ENCODE measurements at places on chromosomes 1 and 21.

DNA sequence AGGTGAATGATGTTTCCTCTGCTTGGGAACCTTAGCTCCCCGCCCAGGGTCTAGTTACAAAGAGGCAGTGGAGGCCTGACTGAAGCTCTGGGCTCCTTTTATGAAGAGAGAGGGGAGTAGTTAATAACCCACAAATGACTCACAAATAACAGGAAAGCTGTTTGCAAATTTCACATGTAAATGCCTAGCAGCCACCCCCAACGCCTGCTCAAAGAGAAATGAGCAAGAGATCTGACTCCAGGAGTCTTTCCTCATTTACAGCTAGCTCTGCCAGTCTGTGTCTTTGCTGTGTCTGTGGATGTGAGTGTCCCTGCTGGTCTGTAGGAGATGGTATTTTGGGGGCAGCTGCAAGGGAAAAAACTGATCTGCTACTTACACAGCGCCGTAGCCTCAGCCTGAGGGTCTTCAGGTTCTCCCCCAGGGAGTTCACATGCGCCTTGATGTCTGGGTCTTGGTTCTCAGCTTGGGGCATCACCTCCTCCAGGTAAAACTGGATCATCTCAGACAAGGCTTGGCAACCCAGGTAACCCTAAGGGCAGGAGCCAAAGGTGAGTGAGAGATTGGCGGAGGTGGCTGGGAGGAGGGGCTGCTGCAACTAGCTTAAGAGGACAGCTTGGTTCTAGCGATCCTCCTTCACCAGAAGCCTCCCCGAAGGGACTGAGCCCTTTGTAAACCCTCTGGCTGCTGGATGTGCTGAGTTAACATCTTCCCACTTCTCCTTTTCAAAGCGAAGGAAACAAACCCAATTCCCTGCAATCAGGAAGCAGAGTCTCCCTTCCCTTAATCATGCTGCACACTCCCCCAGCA is at the start of gene IL19:
Gene IL19, plus strand, starts transcription at position 243 of the 807 bp plus-strand sequence. CDS start 65,890 bp downstream, outside the sequence.
- DNase-seq, result peak; percentile 77

DNA sequence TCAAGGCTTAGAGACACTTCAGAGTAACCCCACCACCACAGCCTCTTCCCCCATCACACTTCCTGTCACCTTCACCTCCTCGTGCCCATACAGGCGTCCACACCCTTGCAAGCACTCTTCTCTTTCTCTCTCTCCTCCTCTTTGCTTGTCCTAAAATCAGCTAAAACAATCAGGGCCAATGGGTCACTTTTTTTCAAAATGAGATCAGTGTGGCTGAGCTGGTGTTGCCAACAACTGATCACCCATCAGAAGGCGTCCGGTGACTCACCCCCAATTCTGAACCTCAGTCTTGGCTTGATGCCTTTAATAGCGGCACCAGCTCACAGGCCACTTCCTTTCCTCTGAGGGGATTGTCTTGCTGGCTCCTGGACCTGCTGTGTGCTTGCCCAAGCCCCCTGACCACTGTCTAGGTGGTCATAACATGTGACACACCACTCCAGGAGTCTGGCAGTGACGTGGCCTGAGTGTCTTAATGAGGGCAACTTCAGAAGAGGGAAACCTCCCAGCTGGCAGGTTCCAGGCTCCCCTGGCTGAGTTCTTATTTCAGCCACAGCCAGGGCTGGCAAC is 1.6 kb downstream of the DRAXIN start:
- DNase-seq, result peak; percentile 70

DNA sequence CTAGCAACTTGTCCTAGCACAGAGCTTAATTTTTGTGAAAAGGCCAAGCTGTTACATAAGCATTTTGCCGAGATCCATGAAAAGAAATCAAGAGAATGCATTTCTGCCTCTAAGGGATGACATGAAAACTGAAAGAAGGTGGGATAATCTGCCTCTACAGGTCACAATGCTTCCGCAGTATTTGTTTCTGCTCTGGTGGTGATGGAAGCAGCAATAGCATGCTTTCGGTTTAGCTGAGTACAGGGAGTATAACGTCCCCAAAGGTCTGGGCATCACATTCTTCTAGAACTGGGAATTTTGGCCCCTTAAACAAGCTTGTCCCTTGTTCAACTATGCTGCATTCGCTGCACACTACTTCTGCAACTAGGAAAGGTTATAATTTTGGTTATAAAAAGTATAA is 14.4 kb upstream of the MAGI3 start:
- DNase-seq, result peak; percentile 18

GRCh38 chr1:86227026-86227425 is 70.5 kb upstream of the COL24A1 start:
- DNase-seq, result peak; percentile 24

- DNase-seq, result no peak
These were observed 45.4 kb downstream of the AGPAT3 start for GRCh38 chr21:43910460-43910859.

GRCh38 chr1:229943988-229944743 is 122.9 kb upstream of the GALNT2 start:
- DNase-seq, result no peak

DNA sequence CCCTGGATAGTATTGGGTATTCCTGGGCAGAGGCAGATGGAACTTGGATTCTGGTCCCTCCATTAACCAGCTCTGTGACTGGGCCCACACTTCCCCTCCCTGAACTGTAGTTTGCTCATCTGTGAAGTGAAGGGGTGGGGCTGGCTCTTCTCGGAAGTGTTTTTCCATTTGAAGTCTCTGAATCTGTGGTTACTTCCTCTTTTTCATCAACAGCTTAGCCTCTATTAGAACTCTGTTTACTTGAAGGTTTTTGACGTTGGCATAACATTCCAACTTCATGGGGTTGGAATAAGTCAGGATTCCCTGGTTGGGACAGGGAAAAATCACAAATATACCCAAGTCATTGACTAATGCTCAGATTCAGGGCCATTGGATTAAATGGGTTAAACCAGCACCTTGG is 3.6 kb downstream of the KIAA0040 start:
- DNase-seq, result no peak

- no peak for DNase-seq
These were observed 16.4 kb downstream of the TP73 start for GRCh38 chr1:3668585-3669300.

GRCh38 chr1:109306832-109307273 is at the start of gene MYBPHL:
Gene MYBPHL, minus strand, starts transcription at chr1:109307011. Its CDS starts 20 bp downstream, at chr1:109306991.
- no peak for DNase-seq

GRCh38 chr1:68720476-68720875 is 223.6 kb upstream of the DEPDC1 start:
- DNase-seq, result no peak

GRCh38 chr1:19014765-19015164 is 58.3 kb upstream of the IFFO2 start:
- DNase-seq, result no peak

DNA sequence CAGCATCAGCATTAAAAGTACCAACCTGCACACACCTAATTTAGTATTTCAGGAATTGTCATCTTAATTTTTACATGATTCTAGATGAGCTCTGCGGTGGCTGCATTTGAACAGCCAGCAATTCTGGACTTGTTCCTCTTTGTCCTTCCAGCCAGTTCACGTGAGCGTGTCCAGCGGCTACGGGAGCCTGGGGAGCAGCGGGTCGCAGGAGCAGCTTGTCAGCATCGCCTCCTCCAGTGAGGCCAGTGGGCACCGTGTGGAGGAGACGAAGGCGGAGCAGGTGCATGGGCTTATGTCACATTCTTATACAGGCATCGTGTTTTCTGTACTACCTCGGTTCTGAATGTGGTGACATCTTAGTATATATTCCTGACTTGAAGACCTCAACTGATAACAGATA is 25.7 kb downstream of the PER3 start:
- DNase-seq, result no peak

GRCh38 chr1:170593173-170594011 is 61.4 kb downstream of the GORAB start:
- no peak for DNase-seq

DNA sequence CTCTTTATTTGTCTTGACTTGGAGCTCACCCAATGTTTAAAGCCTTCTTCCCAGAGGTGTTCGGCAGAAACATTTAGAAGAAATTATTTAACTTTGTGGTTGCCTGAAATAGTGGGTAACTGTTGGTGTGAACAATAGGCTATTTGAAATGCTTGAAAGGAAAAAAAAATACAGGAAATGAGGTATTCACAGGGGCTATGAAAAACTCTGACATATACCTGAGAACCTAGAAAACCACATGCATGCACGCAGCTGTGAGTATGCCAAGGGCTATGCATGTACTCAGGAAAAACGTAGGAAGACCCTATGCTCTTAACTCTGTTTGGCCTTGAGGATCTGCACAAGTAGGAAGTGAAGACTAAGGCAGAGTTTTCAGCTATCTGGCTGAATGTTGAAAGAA is 16.4 kb upstream of the RNF186 start:
- DNase-seq, result no peak

DNA sequence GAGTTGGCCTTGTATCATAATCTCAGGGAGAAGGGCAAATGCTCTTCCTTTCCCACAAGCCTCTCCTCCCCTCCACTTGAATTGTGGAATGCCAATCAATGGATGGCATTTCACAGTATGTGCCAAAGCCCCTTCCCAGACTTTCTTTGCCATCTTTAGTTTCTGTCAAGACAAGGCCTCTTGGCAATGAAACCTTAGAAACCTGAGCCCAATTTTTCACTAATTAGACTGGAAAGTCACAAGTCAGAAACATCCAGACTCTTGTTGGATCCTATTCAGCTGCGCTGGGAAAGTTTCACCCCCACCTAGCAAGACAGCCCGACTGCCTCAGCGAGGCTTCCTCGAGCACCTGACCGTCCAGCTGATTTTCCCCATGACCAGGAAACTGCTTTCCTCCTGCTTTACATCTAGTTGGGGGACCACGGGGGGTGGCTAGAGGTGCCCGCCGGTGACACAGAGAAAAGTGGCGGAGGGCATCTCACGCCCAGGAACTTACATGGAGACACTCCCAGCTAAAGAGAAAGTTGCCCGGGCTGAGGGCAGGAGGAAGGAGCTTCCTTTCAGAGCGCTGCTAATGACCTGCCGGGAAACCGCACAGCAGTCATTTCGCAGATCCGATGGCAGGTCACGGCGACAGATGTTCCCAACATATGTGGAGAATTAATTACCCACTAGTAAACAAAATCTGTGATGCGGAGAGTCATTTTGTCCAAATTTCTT is 302.6 kb upstream of the RRP15 start:
- no peak for DNase-seq

- DNase-seq, result peak; percentile 73
These were observed 3.7 kb downstream of the PEAR1 start for GRCh38 chr1:156897078-156897825.

DNA sequence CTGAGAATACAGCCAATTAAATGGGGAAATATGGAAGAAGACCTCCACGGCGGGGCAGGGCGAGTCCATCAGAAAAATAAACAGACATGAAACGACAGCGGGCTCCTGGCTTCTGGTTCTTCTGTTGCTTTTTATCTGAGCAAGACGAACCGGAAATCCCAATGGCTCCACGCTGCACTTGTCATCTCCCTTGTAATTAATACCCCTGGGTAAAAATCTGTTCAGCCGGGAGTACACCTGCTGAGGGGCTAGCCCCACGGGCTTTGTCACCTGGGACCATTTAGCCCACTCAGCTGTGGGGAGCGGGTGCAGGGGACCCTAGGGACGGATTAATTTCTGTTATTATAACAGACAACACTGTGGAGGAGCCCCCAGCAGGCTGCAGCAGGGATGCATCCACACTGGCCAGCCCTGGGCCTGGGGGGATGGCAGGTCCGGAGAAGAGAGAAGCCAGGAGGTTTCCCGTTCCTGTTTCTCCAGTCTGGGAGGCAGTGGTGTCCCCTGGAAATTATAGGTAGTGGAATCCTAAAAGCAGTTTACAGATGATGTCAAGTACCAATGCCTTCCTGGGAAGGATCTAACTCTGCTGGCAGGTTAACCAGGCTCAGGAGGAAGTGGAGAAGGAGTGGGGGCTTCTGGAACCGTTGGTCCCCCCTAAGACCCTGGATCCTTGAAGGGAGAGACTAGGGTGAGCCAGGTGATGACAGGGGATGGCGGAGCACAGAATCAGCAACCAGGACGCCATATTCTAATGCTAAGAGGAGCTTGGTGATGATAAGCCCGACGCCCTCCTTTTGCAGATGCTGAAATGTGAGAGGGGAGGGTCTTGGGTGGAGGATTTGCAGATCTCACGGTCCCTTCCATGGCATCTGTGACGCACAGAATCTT is 566.1 kb downstream of the PTPRU start:
- no peak for DNase-seq

DNA sequence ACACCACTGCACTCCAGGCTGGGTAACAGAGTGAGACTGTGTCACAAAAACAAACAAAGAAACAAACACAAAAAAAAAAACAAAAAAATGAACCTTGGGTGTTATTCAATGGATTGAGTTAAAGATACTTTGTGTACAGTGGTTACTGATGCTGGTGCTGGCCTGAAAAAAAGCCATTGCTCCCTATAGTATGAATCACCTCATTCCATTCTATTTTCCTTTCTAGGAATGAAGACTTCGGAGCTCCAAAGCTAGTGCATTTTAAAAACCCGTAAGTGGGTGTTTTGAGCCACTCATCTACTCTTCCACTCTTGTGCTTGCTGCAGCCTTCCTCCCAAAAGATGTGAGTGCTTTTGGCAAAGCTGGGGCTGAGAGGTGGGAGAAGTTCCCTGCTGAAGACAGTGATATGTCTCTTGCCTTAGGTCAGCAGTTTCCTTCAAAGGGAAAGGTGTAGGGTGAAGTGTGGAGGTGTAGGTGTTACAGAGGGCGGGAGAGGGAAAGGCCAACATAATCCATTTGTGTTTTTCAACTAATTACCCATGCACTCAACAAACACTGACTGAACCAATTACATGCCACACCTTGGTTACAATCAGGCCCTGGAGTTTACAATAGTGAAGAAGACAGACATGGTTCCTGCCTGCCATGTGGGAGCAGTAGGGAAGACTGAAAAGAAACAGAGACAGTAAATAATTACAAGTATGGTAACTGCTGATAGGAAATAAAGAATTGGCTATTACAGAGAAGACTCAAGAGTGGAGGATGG is 55.0 kb upstream of the SERBP1 start:
- DNase-seq, result no peak

DNA sequence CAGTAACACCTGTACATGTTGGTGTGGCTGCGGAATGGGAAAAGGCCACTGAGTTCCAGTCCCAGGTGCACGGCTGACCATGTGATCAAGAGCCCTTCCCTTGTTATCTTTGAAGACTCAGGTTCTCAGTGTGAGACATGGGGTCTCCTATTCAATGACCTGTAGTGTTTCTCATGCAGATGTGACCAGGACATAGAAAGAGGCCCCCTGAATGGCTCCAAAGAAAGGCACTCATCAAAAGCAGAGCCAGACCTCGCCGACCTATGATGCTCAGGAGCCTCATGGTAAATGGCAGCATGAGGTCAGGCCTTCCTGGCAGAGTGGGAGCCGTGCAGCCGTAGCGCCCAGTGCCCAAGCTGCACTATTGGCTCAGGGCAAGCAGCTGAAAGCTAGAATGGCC is 42.3 kb upstream of the HAO2 start:
- DNase-seq, result no peak

- DNase-seq, result peak; percentile 83
These were observed 56.8 kb upstream of the ERRFI1 start for GRCh38 chr1:8082945-8083344.

Measured in iris pigment epithelial cell (primary cell).